ENCODE measurements at places on chromosomes 4 and X. TPM values are rescaled to one million over a fixed set of nuclear protein-coding genes. Genes with fewer than 3 reads are reported as not detected.

DNA sequence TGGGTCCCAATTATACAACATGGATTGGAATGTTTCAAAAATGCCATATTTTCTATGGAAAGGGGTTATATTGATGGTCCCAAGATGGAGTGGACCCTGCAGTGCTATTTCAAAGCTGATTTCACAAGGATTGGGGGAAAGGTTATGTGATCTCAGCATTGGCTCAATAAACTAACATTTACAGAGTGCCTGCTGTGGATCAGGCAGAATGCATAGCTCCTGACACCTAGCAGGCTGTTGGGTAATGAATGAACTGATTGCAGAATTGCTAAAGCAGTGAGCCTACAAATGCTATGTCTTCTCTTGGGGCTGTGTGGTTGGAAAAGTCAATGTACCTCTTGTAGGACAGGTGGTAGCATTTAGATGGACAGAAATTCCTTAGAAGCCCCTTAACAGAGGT lies 16.9 kb downstream of the CWH43 start:
- no peak for DNase-seq

- DNase-seq, result no peak
Measured at GRCh38 chrX:2894885-2895292, 34.2 kb downstream of the ARSD start.

The CTAG1A gene
- not detected for polyA plus RNA-seq

The S100G gene
- polyA plus RNA-seq, result not detected

DNA sequence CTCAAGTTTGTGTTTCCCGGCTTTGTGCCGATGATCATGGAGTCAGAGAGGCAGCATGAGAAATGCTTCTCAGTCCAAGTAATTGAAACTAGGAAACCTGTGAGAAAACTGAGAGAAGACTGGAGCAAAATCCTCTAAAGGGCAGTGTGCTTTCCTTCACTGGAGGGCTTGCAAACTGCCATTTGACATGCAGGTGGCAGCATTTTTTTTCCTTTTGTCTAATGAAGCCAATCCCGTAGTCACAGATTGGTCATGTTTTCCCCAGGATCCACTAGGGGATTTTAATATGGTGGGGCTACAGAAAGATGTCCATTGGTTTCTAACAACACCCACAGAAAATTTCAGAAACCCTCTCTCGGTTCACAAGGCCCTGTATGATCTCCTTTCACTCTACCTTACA lies 117.4 kb upstream of the NUDT10 start:
- DNase-seq, result no peak

The SSX1 gene
- polyA plus RNA-seq, result not detected

The PABPC5 gene
- polyA plus RNA-seq, result not detected

- DNase-seq, result peak; percentile 89
Measured at GRCh38 chr4:186726426-186727168, 2.9 kb upstream of the FAT1 start.

DNA sequence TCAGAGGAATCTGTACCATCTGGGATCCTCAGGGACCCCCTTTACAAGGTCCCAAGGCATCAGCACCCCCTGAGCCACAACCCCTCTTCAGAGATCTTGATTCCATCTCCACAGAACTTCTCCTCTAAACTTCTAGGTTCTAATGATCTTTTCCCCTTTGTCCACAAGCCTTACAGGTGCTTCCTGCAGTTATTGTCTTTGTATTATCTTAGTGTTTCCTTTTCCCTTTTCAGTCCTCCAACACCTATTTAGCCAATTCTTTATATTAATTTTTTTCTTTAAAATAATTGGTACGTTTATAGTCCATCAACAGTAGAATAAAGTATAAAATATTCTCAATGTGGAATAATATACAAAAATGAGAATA lies 35.2 kb upstream of the FAM241A start:
- no peak for DNase-seq

- peak; percentile 42 for DNase-seq
Measured at GRCh38 chrX:63747331-63747730, 37.7 kb downstream of the ARHGEF9 start.
